ENCODE measurements at places on chromosomes 13 and 19. TPM values are rescaled to one million over a fixed set of nuclear protein-coding genes. Genes with fewer than 3 reads are reported as not detected.

NCCRP1 gene
- total RNA-seq: 1.0 TPM

GTF2F2 gene
- 54.1 TPM for total RNA-seq

DNA sequence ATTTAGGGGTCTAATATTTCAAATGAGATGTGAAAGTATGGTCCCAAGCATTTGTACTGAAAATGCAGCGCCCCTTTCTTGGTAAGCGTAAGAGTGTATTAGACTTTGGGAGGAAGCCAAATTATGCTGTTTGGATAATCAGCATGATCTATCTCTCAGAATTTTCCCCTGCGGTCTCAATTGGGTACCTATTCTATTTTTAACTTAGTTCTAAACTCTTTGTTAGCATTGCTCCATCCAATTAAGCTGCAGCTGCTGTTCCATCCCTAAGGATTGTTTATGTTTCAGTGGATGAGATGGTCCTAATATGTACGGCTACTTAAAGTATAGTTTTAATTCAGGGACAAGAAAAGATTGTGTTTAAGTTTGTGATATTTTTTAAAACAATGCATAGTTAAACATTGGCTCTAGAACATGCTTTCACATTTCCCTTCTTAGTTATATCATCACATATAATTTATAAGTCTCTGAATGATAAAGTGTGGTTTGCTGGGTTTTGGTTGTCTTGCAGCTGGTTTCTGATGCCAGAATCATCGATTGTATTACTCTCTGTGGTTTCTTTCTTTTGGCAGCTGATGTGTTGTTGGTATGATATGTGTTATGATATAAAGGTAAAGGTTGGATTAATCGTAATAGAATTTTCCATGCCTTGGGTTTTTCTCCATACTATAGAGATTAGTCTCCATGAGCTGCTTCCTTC, 15.0 kb downstream of the POLR1D start:
- DNase-seq: no peak

DNA sequence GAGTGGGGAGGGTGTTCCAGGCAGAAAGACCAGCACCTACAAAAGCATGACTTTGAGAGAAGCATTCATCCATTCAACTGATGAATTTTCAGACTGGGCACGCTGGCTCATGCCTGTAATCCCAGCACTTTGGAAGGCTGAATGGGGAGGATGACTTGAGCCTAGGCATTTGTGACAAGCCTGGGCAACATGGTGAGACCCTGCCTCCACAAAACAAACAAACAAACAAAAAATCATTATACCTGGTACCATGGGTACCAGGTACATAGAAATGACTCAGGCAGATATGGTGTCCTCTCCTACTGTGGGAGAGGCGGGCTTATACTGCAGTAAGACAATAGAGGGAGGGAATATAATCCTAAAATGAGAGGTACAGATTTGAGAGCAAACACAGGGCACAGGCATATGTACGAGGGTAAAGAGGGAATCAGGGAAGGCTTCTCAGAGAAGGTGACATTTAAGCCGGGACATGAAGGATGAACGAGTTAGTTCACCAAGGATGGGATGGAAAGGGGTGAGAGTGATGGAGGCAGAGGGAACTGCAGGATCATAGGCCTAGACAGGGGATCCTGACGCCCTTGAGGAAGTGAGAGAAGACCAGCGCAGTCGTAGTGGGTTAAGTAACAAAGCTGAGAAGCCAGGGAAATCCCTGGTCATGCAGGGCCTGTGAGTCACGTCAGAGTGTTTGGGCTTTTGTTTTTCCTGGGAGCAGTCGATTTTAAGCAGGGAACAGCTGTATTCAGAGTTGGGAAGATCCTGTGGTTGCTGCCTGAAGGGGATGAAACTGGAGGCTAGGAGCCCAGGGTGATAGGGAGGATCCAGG, 2.9 kb downstream of the CYP2S1 start:
- DNase-seq: no peak

DNA sequence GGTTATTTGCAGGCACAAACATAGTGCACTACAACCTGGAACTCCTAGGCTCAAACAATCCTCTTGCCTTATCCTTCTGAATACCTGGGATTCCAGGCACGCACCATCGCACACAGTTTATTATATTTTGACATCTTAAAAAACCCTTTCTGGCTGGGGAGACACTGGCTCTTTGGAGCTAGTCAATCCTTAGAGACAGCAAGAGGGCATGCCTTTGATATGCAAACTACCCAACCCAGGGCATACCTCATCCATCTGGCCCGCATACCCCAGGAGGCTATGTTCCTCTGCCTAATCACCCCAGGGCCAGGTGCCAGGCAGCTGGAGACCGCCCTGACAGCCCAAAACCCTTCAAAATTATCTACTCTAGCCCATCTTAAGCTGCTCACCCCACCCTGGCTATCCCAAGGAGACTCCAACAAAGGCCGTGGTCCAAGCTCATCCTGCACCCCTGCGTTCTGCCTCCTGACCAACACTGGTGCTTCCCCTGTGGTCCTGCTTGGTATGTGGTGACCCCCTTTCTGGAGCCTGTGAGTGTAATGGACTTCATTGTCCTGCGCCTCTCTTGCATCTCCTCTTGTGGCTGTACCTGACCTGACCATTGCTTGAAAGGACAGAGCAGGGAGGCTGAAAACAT, 86.4 kb downstream of the RGCC start:
- DNase-seq: no peak

DNA sequence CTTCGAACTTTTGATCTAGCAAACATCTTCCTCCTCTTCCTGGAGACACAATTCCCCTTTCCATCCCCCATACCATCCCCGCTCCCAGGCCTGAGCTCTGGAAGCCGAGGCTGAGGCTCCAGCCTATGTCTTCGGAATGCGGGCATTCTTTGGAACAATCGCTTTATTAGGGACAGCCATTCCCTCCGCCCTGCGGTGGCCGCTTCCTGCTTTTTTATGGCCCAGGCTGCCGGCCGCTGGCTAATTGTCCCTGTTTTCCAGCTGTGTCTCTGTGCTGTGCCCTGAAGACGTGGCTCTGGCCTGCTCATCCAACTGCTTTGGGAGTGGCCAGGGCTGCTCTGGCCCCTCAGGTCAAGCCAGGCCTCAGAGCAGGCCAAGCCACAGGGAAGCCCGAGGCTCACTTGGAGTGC, 2.1 kb upstream of the CDX2 start:
- peak; percentile 95 for DNase-seq
